ENCODE measurements at places on chromosomes 13 and 19.

DNA sequence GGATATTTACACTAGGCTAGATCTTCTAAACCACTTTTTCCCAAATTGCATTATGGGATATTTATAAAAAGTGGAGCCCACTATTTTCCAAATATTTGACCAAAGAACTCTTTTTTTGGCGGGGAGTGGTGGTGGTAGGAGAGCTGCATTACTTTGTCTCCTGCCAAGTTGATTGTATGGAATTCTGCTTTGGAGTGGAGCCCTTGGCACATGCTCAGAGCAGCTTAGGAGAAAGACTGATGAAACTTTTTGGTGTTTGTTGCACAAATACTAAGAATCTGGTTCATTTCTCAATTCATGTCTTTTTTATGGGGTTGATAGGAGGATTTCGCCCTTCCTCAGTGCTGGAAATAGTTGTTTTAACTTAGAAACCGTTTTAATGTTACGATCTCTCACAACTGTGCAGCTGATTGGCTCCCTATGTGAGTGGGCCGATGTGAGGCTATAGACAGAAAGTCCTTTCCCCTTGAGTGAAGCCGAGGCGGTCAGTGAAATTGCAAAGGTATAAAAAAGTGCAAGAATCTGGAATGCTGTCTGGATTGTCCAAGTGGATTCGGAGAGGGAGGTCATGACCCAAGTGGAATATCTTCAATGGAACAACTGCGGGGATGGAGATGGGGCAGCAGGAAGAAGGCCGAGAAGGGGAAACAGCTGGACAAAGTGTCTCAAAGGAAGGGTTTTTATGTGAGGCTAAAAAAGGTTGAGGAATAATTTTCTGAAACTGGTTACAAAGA is 415.9 kb downstream of the FGF9 start:
- no peak for DNase-seq

DNA sequence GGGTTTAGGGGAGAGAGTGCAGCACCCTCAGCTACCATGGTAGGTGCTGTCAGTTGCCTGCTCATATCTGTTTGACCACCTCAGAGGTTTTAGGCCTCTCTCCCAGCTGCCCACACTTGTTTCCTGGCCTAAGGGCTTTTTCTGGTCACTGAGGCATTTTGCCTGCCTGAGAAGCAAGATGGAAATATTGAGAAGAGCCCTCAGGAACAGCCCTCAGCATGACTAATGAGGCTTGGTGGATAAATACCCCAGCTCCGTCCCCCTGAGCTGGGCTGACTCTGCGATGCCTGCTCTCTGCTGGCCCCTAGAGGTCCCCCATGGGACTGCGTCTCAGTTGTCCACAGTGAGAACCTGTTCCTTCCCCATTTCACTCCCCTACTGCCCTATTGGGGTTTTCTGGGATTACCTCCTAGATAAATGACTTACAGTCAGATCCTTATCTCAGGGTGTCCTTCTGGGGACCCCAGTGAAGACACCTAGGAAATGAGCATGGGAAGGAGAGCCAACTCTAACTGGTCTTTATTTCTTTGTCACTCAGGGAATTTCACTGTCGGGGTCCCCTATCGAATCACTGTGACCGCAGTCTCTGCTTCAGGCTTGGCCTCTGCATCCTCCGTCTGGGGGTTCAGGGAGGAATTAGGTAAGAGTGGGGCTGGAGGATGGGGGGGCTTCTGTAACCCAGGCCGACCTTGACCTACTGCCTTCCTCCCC is 13.3 kb downstream of the PALM3 start:
- DNase-seq = peak; percentile 85

DNA sequence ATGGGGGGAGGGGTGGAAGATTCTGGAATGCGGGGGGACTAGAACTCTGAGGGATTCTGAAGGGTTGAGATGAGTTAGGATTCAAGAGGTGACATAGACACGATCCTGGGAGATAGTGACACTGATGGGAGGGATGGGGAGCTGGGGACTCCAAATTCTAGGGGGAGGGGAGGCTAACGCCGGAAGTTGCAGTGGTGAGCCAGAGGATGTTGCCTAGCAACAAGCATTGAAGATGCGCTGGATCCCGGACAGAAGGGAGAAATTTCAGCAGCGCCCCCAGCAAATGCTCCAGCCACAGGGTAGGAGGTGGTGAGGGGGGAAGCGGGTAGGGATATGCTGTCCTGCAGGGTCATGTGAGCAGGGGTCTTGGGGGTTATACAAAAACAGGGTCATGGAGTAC is 6.9 kb upstream of the LTBP4 start:
- DNase-seq = no peak

DNA sequence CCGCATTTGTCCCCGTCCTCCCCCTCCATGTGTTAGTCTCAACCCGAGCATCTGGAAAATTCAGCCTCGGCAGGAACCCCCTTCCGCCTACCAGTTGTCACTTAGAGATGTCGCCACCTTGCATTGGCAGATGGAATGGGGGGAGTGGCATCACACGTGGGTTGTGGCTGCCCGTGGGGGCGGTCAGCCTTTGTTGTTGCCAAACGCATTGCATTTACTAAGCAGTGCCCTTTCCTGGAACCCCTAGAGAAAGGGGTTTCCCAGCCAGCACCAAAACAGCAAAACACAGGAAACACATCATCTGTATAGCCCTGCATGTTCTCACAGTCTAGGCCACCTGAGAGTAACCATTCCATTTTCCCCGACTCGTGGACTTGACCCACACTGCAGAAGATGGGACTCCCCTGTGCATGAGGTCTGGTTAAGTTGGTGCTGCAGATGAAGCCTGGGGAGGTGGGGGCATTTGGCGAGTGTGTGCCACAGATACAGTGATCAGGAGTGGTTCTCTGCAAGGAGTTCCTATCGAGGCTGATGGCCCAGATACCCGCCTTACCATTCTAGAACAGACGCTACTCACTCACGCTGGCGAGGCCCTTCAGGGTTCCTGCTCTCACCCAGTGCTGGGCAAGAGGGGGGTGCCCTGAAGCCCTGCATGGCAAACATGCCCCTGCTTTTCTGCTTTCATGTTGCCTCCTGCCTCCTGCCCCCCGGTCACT is 38.3 kb downstream of the TMED1 start:
- no peak for DNase-seq

DNA sequence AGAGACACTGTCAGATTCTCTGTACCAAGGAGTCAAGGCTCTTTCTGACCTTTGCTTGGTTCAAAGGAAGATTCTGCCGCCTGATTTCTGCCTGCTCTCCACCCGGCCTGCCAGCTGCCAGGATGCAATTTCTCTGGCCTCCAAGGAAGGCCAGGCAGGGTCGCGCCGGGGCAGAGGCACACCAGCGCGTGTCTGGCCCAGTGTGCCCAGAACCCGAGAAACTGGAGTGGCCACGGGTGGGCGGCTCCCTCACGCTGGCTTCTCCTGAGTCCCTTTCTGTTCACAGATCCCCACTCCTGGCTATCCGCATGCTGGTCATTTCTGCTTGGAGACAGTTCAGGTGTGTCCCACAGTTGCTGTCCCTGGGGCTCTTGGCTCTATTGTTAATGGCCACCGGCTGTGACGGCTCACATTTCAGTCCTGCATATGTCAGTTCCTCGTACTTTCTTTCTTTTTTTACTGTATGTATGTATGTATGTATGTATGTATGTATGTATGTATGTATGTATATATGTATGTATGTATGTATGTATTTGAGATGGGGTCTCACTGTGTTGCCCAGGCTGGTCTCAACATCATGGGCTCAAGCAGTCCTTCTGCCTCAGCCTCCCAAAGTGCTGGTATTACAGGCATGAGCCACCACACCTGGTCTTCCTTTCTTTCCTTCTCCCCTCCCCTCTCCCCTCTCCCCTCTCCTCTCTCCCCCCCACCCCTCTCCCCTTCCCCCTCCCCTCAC is 16.9 kb downstream of the TMPRSS9 start:
- DNase-seq = no peak

DNA sequence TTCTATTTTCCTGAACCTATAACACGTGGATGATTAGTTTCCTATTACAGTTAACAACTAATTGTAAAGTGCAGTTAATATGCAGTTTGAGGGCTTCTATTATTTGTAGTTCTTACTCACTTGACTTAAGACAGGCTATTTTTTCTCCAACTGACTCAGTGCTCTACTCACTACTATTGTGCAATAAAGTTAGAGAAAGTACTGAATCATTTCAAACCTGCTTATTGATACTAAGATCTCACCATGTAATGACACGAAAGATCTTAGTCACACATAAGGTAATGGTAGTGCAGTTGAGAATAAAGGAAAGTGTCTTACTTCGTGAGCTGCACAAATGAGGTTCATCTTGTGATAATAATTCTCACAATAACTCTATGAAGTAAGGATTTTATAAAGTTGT is 22.8 kb upstream of the ITM2B start:
- no peak for DNase-seq

DNA sequence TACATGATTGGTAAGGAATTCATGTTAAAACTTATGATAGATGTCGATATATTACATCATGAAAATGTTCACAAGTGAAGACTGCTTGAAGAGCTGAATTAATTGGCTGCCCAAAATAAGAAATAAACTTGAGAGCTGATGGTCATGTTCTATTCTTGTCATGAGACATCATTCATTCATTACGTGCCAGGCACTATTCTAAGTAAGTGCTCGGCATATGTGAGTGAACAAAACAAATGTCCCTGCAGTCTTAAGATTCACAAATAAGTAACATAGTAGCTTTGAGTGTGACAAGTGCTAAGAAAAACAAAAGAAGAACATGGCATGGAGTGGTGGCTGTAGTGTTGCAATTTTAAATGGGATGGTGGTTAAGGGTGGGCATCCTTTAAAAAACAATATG is 329.3 kb downstream of the SUCLA2 start:
- no peak for DNase-seq

DNA sequence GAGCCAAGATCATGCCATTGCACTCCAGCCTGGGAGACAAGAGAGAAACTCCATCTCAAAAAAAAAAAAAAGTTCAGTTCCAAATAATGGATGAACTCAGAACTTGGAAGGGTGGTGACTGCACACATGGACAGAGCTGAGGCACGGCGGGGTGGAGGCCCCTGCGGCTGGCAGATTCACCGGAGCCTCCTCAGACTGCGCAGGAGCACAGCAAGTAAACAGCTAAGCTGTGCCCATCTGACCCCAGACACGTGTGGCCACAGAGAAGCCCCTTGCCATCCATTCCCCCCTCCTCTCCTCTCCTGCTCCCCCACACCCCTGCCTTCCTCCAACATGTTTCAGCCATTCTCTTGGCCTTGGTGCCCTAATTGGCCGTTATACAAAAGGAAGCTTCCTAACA is 15.6 kb upstream of the PROZ start:
- peak; percentile 17 for DNase-seq

DNA sequence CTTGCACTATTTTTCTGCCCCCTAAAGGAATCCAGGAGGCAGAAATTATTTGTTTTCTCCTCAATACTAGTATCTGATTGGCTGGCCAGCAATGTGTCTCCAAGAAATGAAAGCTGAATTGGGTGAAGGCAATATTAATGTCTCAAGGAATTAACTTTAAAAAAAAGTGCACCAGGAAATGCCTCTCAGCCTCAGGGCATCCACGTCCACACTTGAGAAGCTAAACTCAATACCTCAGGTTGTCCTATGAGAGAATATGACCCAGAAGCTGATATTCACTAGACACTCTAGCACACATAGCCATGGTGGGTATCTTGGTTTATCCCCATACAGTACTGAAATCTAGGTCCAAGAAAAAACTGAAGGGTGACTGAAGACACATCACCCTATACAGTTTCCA is 2.1 kb downstream of the ZNF91 start:
- DNase-seq = no peak

GRCh38 chr19:14672188-14672872 is 2.3 kb downstream of the ADGRE3 start:
- DNase-seq = no peak

- DNase-seq = peak; percentile 17
These were observed 47.5 kb downstream of the C13orf46 start for GRCh38 chr13:113926301-113926761.

DNA sequence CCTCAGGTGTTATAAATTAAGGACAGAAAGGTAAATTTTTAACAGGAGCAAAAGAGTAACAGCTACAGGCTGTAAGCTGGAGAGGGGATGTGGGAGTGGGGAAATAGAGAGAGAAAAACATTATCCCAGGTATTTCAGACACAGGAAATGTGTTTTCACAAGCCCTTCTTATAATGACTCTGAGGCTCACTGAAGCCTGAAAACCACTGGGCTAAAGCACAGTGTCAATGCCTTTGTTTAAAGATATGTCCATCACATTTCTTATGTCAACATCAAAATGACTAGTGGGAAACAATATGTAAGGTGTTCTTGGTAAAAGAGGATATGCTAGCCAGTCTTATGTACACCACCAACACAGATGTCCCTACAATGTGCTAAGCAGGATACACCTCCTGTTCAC is 365.9 kb downstream of the FGF14 start:
- DNase-seq = no peak

DNA sequence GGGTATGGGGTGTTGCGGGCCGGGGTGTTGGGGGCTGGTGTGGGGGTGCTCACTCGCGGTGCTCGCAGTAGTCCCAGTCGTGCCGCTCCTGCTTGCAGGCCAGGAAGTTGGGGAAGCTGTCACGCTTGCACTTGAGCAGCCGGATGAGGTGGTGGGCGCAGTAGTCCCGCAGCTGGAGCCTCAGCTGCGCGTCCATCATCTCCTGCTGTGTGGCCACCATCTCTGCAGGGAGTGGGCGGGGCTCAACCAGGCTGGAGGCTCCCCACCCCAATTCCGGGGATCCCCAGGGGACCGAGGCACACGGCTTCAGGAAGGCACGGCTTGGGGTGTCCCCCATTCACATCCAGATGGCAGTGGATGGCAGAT is 5.2 kb downstream of the NDUFB7 start:
- DNase-seq = peak; percentile 26

- DNase-seq = no peak
These were observed 22.2 kb upstream of the SPRYD7 start for GRCh38 chr13:49958321-49958720.

GRCh38 chr19:19385896-19386869 is 19.3 kb upstream of the GATAD2A start:
- DNase-seq = peak; percentile 52

- no peak for DNase-seq
These were observed 18.1 kb downstream of the DGKH start for GRCh38 chr13:42066542-42066941.

DNA sequence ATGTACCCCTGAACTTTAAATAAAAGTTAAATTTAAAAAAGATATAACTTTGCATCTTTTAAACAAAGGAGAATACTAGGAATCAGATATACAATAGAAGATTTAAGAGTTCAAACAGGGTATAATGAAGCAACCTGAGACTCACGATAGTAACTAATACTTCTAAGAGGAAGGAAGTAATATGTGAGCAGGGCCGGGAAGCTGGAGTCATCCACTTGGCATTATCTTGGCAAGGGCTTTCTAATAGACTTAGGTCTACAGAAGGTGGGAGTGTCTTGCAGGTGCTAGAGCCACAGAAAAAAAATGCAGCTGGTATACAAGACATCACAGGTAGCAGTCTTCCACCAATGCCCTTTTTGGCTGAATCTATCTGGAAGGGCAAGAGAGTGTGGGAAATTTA is 231.9 kb downstream of the KCTD12 start:
- DNase-seq = no peak

DNA sequence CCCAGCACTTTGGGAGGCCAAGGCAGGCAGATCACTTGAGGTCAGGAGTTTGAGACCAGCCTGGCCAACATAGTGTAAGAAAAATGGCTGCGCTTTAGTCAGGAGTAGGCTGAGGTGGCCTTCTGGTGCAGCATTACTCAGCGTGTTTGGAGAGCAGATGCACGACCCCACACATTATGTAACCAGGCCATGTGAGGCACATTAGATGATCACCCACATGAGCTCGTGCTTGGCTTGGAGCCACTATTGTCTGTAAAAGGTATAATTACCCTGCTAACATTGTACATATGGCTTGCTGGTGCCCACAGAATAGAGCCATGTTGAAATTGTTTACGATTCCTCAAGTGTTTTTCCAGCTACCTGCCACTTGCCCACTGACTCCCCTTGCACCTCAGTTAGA is 24.0 kb upstream of the SCEL start:
- DNase-seq = no peak

- no peak for DNase-seq
These were observed 9.7 kb upstream of the CERS1 start for GRCh38 chr19:18905513-18906236.

Data from H9 (cell line).